DMS79 treated with DMSO at 0.1 percent for 48 hours (cell line): ENCODE measurements at places on chromosomes 5 and 9.

DNA sequence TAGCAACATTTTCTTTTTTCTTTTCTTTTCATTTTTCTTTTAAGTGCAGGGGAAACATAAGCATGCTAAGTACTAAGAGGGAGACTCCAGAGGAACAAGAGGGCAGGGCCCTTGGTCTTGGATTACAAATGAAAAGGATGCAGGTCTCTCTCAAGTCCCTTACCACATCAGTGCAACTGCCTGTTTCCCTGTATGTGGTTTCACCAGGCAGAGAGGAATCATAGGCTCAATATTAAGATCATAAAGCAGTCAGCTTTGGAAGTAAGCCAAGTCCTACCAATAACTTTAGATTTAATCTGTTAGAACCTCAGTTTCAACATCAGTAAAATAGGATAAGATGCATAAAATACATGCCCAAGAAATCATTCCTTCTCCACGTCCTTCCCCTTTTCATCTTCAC, 422.7 kb upstream of the PAPPA start:
- DNase-seq: no peak

DNA sequence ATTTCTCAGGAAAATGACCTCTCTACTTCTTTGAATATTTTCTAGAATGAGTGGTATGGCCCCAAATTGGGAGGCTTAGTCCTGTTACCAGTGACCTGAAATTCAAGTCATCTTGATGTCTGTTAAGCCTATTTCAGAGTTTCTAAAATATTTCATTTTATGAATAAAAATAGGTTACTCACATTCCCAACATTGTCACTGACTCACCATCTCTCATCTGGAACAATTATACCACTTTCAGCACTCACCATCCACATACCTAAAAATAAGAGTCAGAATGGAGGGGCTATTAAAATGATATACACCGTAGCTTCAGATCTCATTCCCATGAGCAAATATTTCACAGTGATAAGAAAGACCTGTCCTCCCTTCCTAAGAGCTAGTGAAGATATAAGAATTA, 71.8 kb downstream of the KIAA1958 start:
- no peak for DNase-seq

DNA sequence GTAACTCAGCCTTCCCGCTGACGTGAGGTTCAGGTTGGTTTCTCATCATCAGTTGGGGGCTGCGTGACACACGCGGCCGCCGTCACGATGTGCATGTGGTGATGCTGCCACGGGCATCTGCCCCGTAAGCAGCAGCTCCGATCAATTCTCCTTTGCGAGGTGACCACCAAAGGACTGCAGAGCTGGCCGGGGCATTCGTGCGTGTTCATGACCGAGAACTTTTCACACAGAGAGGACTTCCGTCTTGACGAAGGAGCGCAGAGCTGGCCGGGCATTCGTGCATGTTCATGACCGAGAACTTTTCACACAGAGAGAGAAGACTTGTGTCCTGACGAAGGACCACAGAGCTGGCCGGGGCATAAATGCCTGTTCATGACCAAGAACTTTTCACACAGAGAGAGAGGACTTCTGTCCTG, 3.8 kb upstream of the LCN1 start:
- no peak for DNase-seq

- DNase-seq: no peak
Observed at GRCh38 chr5:135327429-135328127, 71.5 kb downstream of the MACROH2A1 start.

- no peak for DNase-seq
Observed at GRCh38 chr5:91076138-91076537, 307.0 kb downstream of the ARRDC3 start.

DNA sequence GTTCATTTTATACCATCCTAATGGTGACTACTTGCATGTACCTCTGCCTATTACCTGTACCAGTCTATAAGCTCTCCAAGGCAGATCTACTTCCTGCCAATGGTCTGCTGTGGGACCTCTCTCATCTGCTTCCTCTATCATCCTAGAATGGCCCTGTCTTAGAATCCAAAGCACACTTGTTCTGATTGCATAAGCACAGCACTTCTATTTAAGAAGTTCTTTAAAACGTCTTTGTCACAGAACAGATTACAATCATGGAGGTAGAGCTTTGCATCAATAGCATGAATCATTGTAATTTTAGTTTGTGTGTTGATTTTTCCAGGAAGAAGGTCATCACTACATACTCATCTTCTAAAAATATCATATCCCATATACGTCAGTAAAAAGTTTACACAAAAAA, 131.8 kb upstream of the ACOT12 start:
- no peak for DNase-seq

GRCh38 chr5:58075907-58076306, 384.0 kb downstream of the PLK2 start:
- no peak for DNase-seq

GRCh38 chr5:150616506-150616905, 24.0 kb upstream of the SYNPO start:
- no peak for DNase-seq

DNA sequence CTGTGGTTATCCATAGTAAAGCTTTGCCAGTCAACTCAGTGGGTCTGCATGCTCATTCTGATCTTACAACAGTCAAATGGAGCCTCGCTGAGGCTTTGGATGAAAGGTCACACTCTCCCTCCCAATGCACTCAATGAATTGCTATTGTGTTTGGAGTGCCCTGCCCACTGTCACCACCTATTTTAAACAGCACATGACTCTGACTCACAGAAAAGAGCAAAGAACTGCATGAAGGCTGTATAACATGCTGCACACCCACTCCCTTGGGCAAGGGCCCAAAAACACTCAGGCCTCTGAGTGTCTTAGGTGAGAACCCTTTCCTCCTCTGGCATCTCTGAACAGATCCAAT, 118.7 kb upstream of the CCDC112 start:
- DNase-seq: peak; percentile 23

DNA sequence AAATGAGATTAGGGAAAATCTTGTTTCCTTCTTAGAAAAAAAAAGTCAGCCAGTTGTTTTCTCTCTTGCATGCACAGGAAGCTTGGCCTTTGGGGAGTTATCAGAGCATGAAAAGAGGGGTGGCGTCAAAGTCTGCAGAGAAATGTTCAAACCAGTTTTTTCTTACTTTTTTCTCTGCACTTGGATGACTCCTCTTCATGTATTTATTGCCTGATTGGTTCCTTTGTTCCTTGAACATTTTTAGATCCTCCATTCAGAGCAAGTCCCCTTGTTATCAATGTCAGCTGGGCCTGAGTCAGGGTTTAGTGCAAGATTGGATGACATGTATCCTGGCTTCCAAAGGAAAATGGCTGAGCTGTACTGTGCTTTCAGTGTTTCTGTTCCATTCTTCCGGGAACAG, 392.6 kb upstream of the BRINP1 start:
- DNase-seq: no peak

- no peak for DNase-seq
Observed at GRCh38 chr9:133426011-133426410, 3.8 kb downstream of the ADAMTS13 start.

DNA sequence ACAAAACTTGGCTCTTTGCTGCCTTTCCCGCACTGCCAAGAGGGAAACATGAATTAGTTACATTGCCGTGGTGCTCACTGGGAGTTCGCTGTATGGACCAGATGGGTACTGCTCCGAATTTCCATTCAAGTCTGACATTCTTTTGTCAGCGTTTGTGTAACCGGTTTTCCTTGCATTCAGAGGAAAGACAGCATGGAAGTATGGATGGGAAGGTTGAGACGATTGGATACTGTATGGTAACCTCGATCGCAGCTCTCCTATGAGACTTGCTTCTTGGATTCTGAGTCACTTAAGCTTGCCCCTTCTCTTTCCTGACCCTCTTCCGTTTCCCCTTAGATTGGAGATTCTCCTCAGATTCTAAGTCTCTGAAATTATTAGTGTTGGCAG, 625 bp upstream of the UBLCP1 start:
- DNase-seq: no peak

DNA sequence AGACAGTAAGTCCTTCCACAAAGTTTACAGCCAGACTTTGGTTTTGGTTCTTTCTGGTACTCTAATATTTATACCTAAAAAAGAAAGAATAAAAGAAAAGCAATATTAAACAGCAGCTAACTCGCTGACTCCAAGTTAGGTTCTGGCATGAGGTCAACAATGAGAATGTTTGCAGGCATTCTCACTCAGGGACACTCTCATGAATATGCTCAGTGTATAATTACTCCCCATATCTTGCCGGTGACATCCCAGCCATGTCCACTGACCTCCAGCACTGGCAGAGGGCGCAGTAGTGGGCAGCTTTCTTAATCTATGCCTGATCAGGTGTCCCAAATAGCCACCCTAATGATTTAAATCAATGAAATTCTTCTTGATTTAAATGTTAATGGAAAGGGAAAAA, 151.5 kb downstream of the BNC2 start:
- DNase-seq: no peak
